Right renal cortex interstitium (tissue), 3 donors: ENCODE measurements at places on chromosomes 1 and 21. TPM values are rescaled to one million over a fixed set of nuclear protein-coding genes. Genes with fewer than 3 reads are reported as not detected.

Gene BRDT
- polyA plus RNA-seq: 0.31 TPM

Gene AADACL4
- 1.7 TPM for polyA plus RNA-seq

Gene GRHL3
- polyA plus RNA-seq: 5.6 TPM

Gene UMODL1
- polyA plus RNA-seq: 0.04 TPM

Gene WNT3A
- polyA plus RNA-seq: 0.14 TPM

Gene C1orf94
- 0.06 TPM for polyA plus RNA-seq

Gene AGBL4
- polyA plus RNA-seq: 1.3 TPM

Gene KRTAP6-1
- not detected for polyA plus RNA-seq

Gene ZNF648
- 0.33 TPM for polyA plus RNA-seq

Gene AUNIP
- 4.6 TPM for polyA plus RNA-seq

Gene DISP3
- polyA plus RNA-seq: 1.3 TPM

Gene PLOD1
- polyA plus RNA-seq: 103 TPM

Gene SVBP
- polyA plus RNA-seq: 75.9 TPM

Gene SLC2A5
- 0.92 TPM for polyA plus RNA-seq

Gene PEF1
- 82.8 TPM for polyA plus RNA-seq

Gene EIF3I
- polyA plus RNA-seq: 208 TPM

Gene C4BPA
- 0.40 TPM for polyA plus RNA-seq

Gene RNU1-4
- polyA plus RNA-seq: not detected
